ENCODE measurements at places on chromosomes 7 and 10. TPM values are rescaled to one million over a fixed set of nuclear protein-coding genes. Genes with fewer than 3 reads are reported as not detected.
A peak's percentile ranks its signal among the peaks of the same experiment; 100 is the strongest.

Gene SOSTDC1
- 0.07 TPM for total RNA-seq

Gene SAMD8
- 16.8 TPM for total RNA-seq

Gene ASAH2
- total RNA-seq = 4.0 TPM

Gene NACAD
- total RNA-seq = 4.4 TPM

Gene GSTO2
- total RNA-seq = 55.8 TPM

Gene BEND7
- 0.99 TPM for total RNA-seq

Gene NPFFR1
- not detected for total RNA-seq

DNA sequence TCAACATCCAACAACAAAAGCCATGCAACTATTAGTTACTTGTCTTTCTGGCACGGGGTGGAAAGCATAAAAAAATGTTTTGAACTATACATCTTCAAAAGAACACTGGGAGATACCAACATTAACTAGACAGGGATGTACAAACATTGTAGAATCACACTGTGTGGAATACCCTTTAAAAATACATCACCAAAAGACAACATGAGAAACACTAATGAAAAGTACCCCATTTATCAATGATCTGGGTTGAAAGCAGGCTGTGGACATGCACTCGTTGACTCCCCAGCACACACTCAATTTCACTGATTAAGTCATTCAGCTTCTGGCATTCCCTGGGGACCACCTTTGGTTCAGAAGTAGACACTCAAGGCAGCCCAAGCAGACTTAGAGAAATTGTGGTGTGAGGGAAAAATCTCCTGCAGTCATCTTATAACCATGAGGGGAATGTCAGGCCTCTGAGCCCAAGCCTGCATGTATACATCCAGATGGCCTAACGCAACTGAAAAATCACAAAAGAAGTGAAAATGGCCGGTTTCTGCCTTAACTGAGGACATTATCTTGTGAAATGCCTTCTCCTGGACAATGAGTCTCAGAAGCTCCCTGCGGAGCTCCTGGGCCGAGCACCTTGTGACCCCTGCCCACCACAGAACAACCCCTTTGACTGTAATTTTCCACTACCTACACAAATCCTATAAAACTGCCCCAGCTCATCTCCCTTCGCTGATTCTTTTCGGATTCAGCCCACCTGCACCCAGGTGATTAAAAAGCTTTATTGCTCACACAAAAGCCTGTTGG lies 53.0 kb downstream of the CACUL1 start:
- DNase-seq = no peak

DNA sequence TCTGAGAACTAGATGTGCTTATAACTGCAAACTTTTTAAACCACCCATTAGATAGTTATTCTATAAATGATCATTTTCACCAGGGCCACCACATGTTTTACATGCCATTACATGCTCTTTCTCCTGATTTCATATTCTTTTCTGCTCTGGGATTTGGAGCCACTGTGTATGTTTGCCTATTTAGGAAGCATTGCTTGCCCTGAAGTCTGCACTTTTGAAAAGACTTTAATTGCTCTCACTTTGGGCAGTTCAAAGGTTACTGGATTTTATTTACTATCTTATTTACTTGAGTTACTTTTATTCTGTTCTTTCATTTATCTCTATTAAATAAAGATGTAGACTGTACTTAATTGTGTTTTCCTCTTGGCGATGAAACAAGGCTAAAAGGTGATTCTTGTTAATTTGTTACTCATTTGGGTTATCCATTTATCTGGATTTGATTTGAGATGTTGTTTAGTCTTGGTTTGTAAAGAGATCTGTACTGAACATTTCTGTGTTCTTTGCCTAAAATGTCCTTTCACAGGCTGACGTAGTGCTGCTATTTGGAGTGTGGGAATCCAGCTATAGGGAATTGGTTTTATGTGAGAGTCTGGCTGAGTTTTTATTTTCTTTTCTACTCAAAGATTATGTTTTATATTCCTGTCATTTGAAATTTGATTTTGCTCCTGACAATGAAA lies 88.8 kb downstream of the SUGCT start:
- no peak for DNase-seq

DNA sequence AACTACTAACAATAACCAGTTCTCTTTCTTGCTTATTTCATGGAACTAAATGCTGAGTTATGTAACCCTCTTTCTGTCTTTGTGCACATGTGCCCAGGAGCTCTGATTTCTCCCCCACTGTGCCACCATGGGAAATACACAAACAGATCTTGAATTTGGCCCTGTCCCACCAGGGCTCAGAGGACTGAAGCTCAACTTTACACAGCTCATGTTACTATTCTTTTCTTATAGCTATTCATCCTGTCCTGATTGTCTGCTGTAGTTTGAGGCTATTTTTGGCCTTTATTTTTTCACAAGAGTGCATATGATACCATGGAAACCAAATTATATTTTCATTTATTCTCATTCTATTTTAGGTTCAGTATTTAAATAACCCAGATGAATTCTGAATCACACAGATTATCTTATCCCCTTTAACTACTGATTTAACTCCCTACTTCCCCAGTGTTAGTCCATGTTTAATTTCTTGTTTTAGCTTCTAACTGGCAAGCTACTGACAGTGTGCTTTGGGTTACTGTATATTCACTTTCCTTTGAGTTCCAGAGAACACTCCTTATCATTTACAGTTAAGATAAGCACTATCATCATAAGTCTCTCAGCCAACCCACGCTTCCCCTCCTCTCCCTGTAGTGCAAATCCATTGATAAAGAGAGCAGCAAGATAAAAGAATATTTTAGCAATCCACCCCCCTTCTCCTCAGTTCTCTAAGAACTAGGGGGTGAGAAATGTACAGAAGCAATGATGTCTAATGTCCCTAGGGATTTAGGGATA lies 71.8 kb upstream of the GSDME start:
- no peak for DNase-seq

- no peak for DNase-seq
These were observed 79.6 kb upstream of the STRIP2 start for GRCh38 chr7:129354428-129355157.

GRCh38 chr10:115094416-115095140 lies 1.4 kb downstream of the ATRNL1 start:
- DNase-seq = no peak

GRCh38 chr7:47327698-47328391 lies 254.1 kb downstream of the TNS3 start:
- peak; percentile 16 for DNase-seq

GRCh38 chr7:3063016-3063753 lies 19.5 kb upstream of the CARD11 start:
- DNase-seq = no peak

GRCh38 chr7:39434012-39434411 lies 132.2 kb upstream of the YAE1 start:
- no peak for DNase-seq

DNA sequence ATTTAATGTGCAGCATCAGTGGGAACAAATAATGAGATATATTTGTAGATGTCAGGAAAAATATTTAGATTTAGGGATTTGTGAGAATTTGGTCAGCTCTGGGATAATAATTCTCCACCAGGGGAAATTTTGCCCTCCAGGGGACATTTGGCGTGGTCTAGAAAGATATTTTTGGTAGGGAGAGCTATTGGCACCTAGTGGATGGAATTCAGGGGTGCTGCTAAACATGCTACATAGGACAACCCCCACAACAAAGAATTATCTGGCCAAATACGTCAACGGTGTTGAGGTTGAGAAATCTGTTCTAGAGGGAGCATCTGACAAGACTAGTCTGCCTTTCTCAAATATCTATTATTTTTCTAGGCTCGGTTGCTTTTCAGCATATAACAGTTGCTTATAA lies 2.1 kb downstream of the ADK start:
- peak; percentile 47 for DNase-seq

GRCh38 chr7:137003566-137003965 lies 135.1 kb downstream of the CHRM2 start:
- no peak for DNase-seq

DNA sequence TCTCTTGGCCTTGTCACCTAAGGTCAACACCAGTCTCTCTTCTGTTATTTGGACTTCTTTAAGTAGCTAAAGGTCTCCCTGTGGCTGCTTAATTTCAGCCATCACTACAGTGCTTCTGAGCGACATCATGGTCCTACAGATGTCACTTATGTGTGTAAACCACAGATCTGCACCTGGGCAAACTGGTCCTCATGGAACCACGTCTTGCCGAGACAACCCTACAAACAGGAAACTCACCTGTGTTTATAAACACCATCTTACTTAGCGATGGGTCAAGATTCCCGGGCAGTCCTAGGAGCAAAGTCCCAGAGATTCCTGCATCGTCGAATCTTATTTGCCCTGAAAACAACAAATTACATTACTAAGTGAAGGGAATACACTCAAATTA lies 27.8 kb downstream of the KLF6 start:
- DNase-seq = no peak

GRCh38 chr10:111677759-111678158 lies 505.8 kb downstream of the GPAM start:
- no peak for DNase-seq

- DNase-seq = no peak
These were observed 11.7 kb downstream of the ZYX start for GRCh38 chr7:143392875-143393266.

DNA sequence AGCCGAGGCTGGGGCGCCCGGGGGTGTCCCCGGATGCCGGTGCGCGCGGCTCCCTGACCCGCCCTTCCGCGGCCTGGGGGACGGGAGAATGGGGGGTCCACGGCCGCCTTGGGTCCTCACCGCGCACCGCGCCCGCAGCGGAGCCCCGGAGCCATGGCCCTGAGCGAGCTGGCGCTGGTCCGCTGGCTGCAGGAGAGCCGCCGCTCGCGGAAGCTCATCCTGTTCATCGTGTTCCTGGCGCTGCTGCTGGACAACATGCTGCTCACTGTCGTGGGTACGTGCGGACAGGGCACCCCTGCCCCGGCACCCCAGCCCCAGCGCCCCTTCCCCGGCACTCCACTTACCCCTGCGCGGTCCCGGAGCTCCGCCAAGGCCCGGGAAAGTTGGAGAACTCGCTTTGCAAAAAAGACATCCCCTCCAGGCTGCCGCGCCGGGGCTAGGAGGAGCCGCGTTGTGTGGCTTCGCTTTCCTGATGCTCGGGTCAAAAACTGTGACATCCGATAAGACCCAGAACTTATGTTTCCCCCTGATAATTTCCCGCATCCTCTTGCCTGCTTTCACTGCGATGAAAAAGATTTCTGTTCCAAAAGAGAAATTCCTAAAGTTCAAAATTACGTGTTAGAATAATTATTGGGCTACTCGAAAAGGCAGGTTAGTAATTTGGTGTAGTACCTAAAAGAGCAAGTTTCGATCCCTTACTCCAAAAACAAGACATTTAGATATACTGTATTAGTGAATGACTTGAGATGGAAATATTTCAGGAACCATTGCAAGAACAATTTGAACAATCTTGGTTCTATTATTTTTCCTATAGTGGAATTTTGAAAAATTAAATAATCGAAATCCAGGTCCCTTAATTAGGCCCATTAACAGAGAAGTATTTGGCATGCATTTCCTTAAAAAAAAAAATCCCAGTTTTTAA lies 888 bp downstream of the SLC18A2 start:
- DNase-seq = no peak

All from foreskin keratinocyte (primary cell).